ENCODE measurements at places on chromosomes 5 and 9. TPM values are rescaled to one million over a fixed set of nuclear protein-coding genes. Genes with fewer than 3 reads are reported as not detected.

- no peak for DNase-seq
These were observed 19.4 kb upstream of the LRRC14B start for GRCh38 chr5:171801-172331.

- no peak for DNase-seq
These were observed 74.7 kb downstream of the TEK start for GRCh38 chr9:27183701-27184100.

GRCh38 chr5:141742866-141743851 lies 61.1 kb upstream of the ARAP3 start:
- peak; percentile 46 for DNase-seq

- no peak for DNase-seq
These were observed 309.6 kb upstream of the CCNH start for GRCh38 chr5:87722286-87722685.

GRCh38 chr5:119264186-119264585 lies 91.6 kb upstream of the TNFAIP8 start:
- DNase-seq = no peak

- no peak for DNase-seq
These were observed 372.7 kb downstream of the ICE1 start for GRCh38 chr5:5795074-5795771.

GRCh38 chr5:16857635-16858034 lies 78.5 kb downstream of the MYO10 start:
- no peak for DNase-seq

DNA sequence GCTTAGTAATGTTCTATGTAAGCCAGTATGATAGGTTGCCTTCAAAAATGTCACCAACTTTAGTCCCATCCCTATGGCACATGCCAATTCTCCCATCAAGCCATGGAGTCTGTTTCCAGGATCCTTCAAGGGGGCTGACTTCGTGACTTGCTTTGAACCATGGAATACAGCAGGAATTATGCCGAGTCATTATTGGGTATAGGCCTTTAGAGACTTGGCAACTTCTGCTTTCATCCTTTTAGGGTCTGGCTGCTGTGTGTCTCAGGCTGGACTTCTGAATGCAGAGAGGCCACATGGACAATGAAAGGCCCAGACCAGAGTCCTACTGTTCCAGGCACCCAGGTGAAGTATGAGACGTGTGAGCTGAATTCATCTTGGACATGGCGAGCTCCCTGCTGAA lies 109.8 kb downstream of the DENND1A start:
- DNase-seq = no peak

GRCh38 chr9:97744710-97745708 lies 47.9 kb upstream of the XPA start:
- DNase-seq = no peak

- no peak for DNase-seq
These were observed 160.0 kb downstream of the PAPPA start for GRCh38 chr9:116313638-116314037.

GRCh38 chr9:107462691-107463090 lies 26.9 kb downstream of the KLF4 start:
- DNase-seq = no peak

- no peak for DNase-seq
These were observed 636.3 kb downstream of the GABRG2 start for GRCh38 chr5:162703914-162704313.

DNA sequence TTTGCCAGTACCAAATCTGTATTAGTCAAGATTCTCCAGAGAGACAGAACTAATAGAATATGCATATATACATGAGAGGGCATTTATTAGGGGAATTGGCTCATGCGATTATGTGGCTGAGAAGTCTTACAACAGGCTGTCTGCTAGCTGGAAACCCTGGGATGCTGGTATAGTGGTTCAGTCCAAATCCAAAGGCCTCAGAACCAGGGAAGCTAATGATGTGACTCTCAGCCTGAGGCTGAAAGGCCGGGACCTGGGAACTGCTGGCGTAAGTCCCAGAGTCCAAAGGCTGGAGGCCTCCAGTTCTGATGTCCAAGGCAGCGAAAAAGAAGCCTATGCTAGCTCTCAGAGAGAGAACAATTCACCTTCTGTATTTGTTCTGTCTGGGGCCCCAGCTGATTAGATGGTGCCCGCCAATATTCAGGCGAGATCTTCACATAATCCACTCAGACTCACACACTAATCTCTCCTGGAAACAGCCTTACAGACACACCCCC lies 84.1 kb downstream of the KIAA1958 start:
- DNase-seq = peak; percentile 84

GRCh38 chr5:107380654-107381053 lies 290.1 kb downstream of the EFNA5 start:
- DNase-seq = no peak

DNA sequence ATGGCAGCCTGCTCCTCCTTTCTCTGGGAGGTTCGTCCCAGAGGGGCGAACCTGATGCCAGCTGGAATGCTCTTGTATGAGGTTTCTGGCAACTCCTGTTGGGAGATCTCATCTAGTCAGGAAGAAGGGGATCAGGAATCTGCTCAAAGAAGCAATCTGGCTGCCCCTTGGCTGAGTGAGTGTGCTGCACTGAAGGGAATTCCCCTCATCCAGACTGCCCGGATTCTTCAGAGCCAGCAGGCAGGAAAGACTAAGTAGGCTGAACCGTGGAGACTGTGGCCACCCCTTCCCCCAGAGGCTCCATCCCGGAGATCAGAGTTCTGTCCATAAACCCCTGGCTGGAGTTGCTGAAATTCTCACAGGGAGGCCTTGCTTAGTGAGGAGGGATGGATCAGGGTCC lies 476.0 kb downstream of the CSNK1G3 start:
- DNase-seq = no peak

- DNase-seq = no peak
These were observed 2.0 kb downstream of the ADAMTSL2 start for GRCh38 chr9:133536536-133536935.

- no peak for DNase-seq
These were observed 4.9 kb downstream of the DAPK1 start for GRCh38 chr9:87502391-87503221.

DNA sequence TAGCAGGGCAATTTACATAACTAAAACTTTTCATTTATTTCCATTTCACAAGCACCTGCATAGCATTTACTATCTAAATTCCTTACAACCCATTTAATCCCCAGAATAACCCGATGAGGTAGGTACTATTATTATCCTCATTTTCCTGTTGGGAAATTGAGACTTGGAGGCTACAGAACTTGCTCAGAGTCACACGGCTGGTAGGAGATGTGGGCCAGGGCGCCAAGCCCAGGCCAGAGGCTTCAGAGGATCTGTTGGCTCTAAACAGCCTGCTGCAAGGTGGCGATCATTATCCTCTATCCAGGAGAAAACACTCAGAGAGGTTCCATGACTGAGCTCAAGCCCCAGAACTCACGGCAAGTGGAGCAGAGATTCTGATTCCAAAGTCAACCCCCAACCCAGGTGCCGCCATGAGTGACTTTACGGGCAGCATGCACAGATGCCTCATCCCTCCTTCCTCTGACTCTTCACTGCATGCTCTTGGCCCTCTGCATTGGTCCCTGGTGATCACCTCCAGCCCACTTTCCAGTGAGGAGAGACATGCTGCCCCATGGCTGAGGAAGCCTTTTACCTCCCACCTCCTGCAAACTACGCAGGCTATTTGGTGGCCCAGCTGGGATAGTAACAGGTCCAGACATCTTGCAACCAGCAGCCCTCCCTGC lies 168.4 kb upstream of the FSTL4 start:
- no peak for DNase-seq

- DNase-seq = no peak
These were observed 1.5 kb downstream of the TTC39B start for GRCh38 chr9:15305470-15305869.

DNA sequence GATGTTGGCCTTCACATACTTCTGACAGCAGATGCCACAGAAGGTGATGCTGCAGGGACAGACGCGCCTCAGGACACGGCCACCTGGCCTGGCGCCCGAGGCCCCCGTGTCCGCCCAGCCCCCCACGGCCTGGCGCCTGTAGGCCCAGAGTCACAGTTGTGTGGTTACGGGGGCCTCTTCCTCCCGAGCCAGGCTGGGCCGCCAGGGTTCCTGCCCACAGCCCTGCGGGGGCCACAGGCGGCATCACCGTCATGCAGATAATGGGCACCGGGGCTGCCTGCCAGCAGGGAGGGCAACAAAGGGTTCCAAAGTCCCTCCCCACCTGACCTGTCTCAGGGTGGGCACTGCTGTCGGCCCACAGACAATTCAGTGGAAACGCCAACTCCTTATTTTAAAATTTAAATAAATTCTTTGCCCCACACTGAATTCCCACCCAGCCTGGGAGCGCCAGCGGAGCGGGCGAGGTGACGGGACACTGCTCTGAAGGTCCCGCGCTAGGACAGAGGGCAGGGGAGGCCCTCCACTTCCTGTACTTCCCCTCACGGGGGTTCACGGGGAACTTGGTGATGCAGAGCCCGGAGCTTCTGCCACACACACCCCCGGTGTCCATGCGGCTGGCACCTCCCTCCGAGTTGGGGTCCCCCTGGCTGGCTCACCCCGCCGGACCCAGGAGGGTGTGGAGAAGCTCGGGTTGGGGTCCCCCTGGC lies 40.6 kb downstream of the EXOC3 start:
- DNase-seq = no peak

DNA sequence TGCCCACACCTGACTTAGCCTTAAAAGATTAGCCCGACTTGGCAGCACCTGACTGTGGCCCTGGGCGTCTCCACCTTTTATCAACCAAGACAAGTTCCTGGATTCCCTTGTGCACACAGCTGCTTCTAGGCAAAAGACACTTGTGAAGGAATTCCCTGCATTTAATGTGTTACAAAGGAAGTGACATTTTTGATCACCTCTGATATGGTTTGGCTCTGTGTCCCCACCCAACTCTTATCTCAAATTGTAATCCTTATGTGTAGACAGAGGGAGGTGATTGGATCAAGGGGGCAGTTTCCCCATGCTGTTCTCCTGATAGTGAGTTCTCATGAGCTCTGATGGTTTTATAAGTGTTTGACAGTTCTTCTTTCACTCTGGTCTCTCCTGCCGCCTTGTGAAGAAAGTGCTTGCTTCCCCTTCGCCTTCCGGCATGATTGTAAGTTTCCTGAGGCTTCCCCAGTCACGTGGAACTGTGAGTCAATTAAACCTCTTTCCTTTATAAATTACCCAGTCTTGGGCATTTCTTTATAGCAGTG lies 2.6 kb upstream of the CPEB4 start:
- no peak for DNase-seq

- DNase-seq = no peak
These were observed 24.1 kb upstream of the MTAP start for GRCh38 chr9:21778304-21778703.

TAF11L3 gene
- not detected for total RNA-seq

PCDHGA7 gene
- 12.7 TPM for total RNA-seq

FBP2 gene
- total RNA-seq = 2.5 TPM

CEP78 gene
- total RNA-seq = 37.4 TPM

CHSY3 gene
- total RNA-seq = 4.8 TPM

IFNA21 gene
- not detected for total RNA-seq
